ENCODE measurements at places on chromosomes 7 and 10.

GRCh38 chr7:137160236-137160635 lies 183.3 kb downstream of the PTN start:
- DNase-seq = no peak

DNA sequence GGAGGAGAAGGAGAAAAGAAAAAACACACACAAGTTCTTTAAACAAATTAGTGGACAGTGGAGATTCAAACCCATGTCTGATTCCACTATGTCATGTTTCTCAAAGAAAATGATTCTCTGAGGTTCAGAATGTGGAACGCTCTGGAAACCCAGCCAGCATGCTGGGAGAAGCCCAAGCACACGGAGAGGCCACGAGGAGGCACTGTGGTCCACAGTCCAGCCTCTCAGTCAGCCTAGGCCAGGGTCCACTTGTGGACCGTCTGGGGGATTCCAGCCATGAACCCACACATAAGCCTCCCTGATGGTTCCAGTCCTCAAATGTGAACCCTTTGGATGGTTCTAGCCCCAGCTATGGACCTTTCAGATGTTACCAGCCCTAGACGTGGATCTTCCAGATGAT lies 73.4 kb downstream of the CAV1 start:
- DNase-seq = no peak

DNA sequence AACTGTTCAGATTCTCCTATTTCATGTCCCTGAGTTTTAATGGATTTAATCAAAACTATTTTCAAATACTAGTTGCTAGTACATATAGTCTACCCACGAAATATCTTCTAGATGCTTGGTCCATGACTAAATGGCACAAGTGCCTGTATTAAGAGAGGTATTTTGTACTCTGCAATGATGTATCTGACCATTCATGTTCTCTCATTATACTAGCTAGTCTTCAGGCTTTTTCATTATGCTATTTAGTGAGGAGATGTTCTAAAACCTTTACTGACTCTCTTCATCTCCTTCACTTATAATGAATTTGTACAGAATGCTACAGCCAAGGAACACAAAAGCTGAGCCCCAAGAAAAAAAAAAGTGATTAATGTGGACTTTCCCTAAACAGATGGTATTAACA lies 222.5 kb downstream of the AHR start:
- no peak for DNase-seq

- no peak for DNase-seq
Observed at GRCh38 chr10:118034791-118035261, 11.9 kb downstream of the RAB11FIP2 start.

DNA sequence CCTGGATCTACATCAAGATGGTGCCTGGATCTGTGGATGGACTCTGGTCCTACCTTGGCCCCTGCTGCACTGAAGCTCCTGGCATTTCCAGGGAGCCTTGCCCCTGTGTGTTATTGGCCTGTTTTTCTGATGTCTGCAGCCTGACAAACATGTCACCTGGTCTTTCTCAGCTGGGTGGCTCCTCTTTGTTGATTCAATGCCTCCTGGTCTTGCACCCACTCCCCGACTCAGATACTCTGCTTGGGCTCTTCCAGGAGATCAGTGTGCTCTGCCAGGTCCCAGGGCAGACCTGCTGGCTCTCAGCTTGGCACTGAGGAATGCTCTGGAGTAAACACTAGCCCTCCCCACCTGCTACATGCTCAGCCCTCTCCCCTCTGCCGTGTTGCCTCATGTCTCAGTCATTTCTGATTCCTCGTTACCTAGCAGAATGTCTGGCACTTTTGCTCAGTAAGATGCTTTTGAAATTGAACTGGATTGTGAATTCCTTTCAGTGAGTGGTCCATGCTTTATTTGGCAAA lies 253.3 kb upstream of the BMPER start:
- DNase-seq = no peak

- DNase-seq = no peak
Observed at GRCh38 chr7:43868681-43869005, 674 bp downstream of the MRPS24 start.

- DNase-seq = no peak
Observed at GRCh38 chr7:151941009-151941408, 15.2 kb upstream of the GALNTL5 start.

GRCh38 chr7:129630341-129630740 lies 18.8 kb downstream of the NRF1 start:
- DNase-seq = no peak

DNA sequence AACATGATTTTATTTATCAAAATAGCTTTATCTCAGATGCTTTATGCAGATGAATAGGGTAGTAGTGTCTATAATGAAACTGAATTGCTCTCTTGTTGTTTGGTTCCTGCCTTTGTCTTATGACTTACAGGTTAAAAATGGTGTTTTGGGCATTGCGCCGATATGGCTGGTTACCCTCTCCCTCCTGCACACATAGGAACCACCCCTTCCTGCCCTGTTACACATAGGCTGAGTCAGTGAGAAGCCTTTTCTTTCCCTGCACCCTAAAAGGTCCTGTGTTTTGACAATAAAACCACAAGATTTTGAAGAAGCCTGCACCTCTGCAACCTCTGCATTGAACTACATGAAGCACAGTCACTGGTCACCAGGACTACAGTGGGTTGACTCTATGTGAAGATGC lies 655.8 kb upstream of the ANKRD30A start:
- peak; percentile 57 for DNase-seq

DNA sequence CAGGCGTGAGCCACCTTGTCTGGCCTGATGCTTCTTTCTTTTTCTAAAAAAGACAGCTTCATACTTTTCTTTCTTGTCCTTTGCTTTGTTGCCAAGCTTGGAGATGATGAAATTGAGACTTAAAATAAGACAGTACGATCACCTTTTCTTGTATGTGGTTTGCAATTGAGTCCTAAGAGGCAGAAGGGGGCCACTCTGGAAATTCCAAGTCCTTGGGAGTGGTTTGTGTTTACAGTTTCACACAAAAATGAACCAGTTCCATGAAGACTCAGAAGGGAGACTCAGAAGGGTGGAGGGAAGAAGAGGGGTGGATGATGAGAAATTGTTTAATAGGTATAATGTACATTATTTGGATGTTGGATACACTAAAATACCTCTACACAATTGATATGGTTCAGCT lies 70.7 kb upstream of the TNS3 start:
- DNase-seq = no peak

All from HS-5 (cell line).